Activated CD4-positive, alpha-beta memory T cell treated with anti-CD3 and anti-CD28 coated beads for 36 hours (primary cell): ENCODE measurements at places on chromosomes 12 and 14. TPM values are rescaled to one million over a fixed set of nuclear protein-coding genes. Genes with fewer than 3 reads are reported as not detected.

The WNT1 gene
- not detected for total RNA-seq

GRCh38 chr12:112418273-112418607 lies 507 bp upstream of the PTPN11 start:
- no peak for DNase-seq

GRCh38 chr12:19801941-19802340 lies 362.6 kb downstream of the AEBP2 start:
- no peak for DNase-seq

The CELA1 gene
- total RNA-seq, result not detected

The CISTR gene
- not detected for total RNA-seq

The OR6C2 gene
- total RNA-seq, result not detected

- DNase-seq, result no peak
These were observed 225.0 kb upstream of the G2E3 start for GRCh38 chr14:30333934-30334333.

DNA sequence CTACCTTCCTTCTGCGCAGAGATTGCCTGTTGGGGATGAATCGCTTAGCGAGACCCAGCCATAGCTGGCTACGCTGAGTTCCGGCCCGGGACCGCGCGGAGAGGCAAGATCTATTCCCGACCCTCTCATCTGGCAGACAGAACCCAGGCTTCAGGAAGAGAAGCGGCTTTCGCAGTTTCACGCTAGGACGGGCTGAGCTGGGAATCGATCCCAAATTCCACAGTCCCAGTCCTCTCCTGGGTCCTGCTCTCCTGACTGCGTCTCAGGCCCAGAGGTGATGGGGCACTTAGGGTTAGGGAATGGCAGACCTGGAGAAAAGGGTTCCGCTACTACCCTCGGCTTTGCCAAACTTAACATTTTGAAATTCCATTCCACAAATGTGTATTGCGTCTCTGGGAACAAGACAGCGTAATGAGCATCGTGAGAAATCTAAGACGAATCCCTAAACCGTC lies 2.8 kb downstream of the PTPN21 start:
- DNase-seq, result no peak

GRCh38 chr12:110768960-110769359 lies 26.3 kb upstream of the PPP1CC start:
- DNase-seq, result no peak

DNA sequence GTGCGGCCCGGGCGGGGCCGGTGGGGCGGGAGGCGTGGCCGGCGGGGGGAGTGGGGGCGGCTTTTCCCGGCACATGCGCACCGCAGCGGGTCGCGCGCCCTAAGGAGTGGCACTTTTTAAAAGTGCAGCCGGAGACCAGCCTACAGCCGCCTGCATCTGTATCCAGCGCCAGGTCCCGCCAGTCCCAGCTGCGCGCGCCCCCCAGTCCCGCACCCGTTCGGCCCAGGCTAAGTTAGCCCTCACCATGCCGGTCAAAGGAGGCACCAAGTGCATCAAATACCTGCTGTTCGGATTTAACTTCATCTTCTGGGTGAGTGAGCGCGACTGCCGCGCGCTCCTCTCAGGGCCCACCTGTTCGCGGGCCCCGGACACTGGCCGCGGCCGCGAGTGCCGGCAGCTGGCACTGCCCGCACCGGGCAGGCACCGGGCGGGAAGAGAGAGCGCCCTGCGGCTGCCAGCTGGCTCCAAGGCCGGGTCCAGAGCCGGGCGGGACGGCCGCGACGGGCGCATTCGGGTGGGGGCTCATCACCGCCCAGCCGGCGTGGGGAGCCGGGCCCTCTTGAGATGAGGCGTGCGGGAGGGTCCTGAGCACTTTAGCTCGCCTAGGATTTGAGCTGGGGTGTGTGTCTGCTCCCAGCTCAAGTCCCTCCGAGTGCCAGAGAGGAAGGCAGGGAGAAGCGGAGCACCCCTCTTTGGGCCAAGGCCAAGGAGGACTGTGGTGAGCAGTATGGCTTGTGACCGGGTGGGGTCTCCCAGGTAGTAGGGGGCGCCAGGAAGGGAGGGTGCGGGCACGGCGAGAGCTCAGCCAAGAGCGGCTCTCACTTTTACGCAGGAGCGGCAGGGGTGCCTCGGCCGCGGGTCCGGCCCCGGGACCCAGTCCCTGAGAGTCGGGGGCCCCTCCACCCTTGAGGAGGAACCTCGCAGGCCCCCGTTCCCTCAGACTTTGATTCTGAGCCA lies at the start of gene CD9:
TSS of gene CD9 (plus strand) at position 145 of the 957 bp plus-strand sequence. CDS start at position 245, 100 bp downstream.
- peak; percentile 32 for DNase-seq

GRCh38 chr12:64681200-64682052 lies 71.1 kb downstream of the RASSF3 start:
- peak; percentile 60 for DNase-seq

The FAM222A gene
- 0.29 TPM for total RNA-seq
